ENCODE measurements at places on chromosomes 6 and 20.
A peak's percentile ranks its signal among the peaks of the same experiment; 100 is the strongest.

DNA sequence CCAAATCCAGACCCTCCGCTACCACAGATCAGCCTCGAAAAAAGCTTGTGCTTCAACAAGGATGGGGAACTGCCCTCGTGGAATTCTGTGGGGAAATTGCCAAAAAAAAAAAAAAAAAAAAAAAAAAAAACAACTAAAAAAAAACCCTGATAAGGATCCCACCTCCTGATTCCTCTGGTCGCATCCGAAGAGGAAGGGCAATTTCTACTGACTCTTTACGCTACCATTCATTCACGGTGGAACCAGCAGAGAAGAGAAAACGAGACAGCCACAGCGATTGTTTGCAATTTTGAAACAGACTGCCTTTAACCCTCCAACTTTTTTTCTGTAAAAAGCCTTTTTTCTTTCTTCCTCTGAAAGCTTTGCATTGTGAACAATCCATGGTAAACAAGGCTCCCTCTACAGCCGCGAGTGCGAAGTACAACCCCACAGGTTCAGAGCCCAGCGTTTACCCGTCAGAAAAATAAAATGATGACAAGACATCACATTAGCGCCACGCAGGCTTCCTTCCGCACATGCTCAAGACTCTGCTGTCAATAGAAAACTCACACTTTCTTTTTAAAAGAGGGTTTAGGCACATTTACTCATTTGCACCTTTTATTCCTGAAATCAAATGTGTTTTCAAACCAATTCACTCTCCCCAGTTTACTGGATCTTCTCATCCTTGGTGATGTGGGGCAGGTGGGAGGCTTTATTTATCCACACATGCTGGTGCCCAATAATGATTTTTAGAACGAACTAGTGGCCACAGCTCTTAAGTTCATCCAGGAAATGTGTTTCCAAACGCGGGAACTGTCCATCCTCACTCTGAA, 100.0 kb downstream of the NOL4L start:
- DNase-seq, result peak; percentile 83

DNA sequence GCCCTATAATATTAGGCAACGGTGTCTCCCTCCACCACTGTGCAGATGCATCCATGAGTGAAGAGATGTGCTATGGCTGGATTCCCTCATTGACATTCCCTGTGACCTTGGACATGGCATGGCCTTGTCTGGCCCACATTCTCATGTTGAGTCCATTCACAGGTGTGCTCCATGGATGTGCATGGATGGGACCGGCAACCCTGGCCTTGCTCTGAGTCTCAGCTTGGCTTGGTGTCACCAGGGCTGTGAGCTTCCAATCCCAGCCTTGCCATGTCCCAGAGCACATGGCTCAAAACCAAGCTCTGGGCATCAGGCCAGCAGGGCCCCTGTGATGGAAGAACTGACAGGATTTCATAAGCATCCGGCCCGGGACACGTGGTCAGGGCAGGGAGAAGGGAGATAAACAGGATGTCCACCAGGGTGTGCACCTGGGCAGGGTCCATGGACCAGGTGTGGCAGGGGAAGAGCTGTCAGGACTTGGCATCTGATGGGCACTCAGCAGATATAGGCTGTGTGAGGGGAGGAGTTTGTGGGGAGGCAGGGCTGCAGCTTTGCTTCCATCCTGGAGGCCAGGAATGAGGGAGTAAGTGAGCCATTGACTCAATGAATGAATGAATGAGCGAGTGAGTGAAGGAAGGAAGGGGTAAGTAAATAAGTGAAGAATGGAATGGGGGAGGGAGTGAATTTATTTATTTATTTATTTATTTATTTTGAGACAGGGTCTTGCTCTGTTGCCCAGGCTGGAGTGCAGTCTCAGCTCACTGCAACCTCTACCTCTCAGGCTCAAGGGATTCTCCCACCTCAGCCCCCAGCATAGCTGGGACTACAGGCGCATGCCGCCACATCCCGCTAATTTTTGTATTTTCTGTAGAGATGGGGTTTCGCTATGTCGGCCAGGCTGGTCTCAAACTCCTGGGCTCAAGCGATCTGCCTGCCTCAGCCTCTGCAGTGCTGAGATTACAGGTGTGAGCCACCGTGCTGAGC, 15.7 kb downstream of the NRSN2 start:
- peak; percentile 63 for DNase-seq

- no peak for DNase-seq
Measured at GRCh38 chr6:130838951-130839350, 11.7 kb downstream of the SMLR1 start.

- no peak for DNase-seq
Measured at GRCh38 chr6:79586548-79586947, 44.6 kb upstream of the SH3BGRL2 start.

DNA sequence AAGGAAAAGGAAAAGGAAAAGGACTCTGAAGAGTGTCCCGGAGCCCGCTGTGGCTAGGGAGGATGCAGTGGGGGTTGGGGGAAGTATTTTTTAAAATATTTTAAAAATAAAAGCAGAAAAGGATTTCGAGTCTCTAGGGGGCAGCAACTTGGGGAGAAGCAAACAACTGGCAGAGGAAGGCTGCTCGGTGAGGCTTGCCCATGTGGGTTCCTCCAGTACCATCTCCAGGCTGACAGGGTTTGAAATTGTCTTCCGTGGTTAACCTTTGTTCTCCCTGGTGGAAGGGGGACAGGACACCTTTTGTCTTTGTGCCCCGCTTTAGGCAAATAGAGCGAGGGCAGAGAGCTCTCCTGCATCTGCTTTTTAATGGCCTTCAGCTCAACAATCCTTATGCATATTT, 60.4 kb upstream of the SNX9 start:
- DNase-seq, result no peak

DNA sequence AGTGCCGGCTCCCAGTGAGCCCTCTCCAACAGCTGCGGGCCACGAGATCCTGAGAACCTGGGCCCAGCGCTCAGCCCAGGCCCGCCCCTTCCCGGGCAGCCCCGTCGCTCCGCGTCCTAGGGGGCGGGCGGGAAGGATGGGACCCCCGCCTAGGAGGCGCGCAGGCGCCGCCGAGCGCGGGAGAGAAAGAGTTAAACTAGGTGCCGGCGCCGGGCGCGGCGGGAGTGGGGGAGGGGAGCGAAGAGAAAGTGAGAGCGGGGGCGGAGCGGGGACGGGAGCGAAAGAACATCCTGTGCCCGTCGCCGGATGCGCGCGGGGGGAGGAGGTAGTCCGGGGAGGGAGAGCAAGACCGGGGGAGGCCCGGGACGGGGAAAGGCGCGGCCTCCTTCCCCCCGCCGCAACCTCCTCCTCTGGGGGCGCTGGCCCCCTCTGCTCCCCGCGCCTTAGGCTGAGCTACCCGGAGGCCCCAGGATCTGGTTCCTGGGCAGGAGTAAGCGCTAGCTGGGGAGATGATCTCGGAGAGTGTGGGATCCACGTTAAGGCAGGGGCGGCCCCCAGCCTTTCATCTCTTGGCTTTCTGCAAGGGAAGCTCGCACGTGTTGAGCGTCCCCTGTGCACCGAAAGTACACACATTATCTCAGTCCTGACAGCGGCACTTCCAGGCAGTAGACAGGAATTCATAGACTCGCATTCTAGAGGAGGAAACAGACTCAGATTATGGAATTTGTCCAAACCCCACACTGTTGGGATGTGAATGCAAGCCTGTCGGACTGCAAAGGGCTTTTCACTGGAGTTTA, 4.9 kb upstream of the ARMC12 start:
- DNase-seq, result peak; percentile 89

GRCh38 chr6:163834226-163834970, 419.9 kb downstream of the QKI start:
- no peak for DNase-seq

DNA sequence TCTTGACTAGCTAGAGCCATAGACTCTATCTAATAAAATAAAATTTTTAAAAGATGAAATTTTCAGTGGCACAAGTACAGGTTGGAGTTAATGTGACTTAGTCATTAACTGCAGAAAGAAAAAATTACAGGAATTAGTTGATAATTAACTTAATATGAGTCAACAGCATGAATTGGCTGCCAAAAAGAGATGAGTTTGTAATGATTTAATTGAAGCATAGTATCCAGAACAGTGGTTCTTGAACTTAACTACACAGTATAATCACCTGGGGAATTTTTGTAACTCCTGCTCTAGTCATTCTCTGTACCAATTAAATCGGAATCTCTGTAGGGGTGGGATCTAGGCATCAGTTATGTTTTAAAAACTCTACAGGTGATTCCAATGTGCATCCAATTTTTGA, 46.3 kb upstream of the HMGN3 start:
- no peak for DNase-seq

- no peak for DNase-seq
Measured at GRCh38 chr6:71502956-71503355, 214.3 kb downstream of the OGFRL1 start.

- DNase-seq, result peak; percentile 70
Measured at GRCh38 chr6:56955171-56956155, 556 bp downstream of the BEND6 start.

DNA sequence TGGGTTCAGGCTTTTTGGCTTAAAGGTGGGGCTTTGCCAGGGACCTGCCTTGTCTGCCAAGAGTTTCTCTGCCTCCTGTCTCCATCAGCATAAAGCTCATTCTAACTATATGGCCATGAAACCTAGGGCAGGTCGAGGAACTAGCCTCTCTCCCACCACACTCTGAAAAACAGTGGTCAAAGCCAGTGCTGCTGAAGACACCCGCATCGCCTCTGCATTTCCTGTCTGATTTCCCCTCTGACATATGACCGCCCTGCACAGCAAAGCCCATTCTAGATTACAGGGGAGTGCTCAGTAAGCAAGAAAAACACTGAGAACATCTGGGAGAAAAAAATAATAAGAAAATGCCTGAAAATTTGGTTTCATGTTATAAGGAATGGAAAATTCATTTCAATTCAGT, 573.6 kb downstream of the PRKN start:
- DNase-seq, result no peak

DNA sequence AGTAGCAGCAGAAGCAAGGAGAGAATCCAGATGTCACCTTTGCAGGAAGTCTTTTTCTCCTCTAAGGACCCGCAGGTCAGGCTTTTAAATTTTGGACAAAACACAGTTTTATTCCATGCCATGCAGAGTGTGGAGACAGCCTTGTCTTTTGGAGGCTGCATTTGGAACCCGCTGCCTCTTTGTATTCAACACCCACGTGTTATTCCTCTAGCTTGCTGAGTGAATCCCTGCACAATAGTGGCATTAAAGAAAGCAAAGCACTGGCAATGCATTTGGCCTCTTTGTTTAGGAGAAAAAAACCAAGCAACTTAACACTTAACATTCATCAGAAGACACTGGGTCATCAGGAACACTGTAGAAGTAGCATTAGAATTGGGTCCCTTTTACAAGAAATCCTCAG, 43.5 kb downstream of the TFAP2B start:
- DNase-seq, result no peak

DNA sequence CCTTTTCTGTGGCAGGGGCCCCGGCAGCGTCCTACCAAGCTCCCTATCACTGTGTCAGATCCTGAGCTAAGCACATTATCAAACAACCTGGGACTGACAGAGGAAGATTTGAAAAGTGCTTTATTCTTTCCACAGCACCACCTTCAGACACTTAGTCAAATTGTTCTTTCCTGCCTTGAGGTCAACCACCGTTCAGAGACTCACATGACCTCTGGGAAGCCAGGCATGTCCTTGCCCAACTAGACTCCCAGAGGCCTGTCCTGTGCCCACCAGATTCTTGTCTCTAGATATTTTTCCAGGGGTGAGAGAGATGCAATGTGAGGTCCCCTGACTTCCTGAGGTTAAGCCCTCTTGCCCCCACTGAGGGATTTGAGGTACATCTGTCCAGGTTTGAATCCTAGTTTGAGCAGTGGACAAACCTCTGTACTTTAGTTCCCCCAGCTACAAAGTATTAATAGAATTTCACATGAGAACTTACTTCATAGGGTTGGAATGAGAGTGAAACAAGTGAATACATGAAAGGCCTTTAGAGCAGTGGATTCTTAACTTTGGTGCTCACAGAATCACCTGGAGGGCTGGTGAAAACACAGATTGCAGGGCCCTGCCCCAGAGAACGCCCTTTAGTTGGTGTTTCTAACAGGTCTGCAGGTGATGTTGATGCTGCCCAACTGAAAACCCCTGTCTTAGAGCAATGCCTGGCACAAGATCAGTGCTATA, 179.8 kb downstream of the CLIC5 start:
- no peak for DNase-seq

DNA sequence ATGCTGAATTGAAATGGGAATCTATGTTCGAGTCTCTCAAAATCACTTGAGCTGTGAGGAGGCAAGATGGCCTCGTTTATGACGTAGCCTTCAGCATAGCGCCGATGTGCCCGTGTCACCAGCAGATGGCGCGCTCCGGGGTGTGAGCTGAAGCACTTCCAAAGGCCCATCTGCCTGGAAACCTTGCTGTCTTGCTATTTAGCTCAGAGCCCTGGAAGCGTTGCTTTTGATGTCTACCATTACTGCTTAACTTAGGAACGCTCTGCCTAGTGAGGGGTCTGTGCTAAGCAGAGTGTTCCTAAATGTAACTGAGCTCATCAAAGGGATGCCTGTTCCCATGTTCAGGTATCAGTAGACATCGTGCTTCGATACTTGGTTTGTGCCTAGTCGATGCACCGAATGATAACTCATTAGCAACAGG, 67.7 kb downstream of the SYCP2L start:
- DNase-seq, result no peak

- no peak for DNase-seq
Measured at GRCh38 chr20:50042370-50043313, 59.9 kb downstream of the SNAI1 start.

DNA sequence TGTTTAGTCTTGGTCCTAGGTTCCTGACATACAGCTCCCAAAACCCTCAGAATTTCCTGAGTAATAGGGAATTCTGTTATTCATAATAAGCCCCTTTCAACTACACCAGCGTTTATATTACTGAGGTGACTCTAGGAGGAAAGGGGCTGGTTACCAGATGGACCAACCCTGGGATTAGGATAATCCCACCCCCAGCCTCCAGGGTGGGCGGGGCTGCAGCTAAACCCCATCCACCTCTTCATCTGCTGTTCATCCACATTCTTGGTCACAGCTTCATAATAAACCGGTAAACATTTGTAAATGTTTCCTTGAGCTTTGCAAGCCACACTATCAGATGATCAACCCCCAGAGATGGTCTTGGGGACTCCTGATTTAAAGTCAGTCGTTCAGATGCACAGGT, 38.3 kb downstream of the NINL start:
- no peak for DNase-seq

GRCh38 chr20:11041396-11041795, 367.6 kb upstream of the JAG1 start:
- DNase-seq, result no peak

- DNase-seq, result no peak
Measured at GRCh38 chr6:51608932-51609331, 478.5 kb downstream of the PKHD1 start.
